ENCODE measurements at places on chromosomes 16 and 17.
A peak's percentile ranks its signal among the peaks of the same experiment; 100 is the strongest.

- no peaks in the 10 kb centered on the region for H3K27me3 ChIP-seq
- H3K27ac ChIP-seq: no peak overlapping the region
- no peak for DNase-seq
- no peak overlapping the region for H3K4me3 ChIP-seq
- H3K4me1 ChIP-seq: peaks cover 5% of the 10 kb centered on the region
These were observed 150.8 kb downstream of the XYLT1 start for GRCh38 chr16:17320009-17320408.

DNA sequence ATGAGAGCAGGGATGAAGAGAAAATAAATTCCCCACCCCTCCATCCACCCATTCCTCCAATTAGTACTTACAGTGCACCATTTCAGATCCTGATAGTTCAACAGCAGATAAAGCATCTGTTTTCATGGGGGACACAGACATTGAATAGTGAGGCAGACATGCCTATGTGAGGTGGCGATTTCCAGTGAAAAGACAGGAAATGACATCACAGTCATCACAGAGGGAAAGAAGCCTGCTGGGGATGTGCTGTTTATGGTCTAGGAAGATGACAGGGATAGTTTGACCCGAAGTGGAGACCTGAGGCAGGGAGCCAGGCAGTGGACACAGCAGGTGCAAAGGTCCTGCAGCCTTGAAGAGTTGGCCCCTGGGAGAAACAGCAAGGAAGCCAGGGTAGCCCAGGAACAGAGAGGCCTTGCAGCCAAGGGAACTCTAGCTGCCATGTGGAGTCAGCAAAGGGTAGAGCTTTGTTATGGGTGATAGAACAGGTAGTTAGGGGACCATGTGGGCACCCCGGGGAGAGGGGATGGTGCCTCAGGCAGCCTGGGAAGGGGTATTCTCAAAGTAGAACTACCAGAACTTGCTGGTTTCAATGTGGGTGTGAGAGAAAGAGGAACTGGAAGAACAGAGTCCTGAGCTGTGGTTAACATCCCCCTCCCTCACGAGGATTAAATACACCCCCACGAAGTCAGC, 256.6 kb downstream of the CPPED1 start:
- H3K27me3 ChIP-seq: no peaks in the 10 kb centered on the region
- peak overlapping the region; percentile 71 for H3K27ac ChIP-seq
- peaks cover 53% of the 10 kb centered on the region for H3K4me1 ChIP-seq
- peaks cover 5% of the 10 kb centered on the region for H3K36me3 ChIP-seq
- peak overlapping the region; percentile 47 for H3K4me3 ChIP-seq

DNA sequence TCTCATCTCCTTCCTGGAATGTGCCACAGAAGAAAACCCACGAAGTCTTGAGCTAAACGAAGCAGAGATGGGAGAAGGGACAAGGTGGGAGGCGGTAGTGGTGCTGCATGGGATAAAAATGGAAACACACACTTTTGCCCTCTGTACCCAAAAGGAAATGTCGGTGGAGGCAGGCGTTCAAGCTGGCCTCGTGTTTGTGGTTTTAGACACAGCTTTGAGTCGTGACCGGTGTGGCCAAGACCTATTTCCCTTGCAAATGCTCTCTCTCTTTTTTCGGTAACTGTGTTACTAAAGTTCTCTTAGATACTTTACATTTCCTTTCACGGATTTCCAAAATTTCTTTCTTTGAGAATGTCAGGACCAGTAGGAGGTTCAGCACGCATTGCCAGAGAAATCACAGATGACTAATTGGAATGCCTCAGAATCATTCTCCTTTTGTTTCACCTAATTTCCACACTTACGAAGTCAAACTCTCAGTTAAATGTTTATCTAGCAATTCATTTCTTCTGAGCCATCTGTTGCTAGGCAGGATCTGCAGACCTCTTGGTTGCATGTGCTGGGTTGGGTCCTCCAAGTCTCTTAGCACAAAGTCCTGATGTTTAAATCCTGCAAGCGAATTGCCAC, 412.3 kb downstream of the MAF start:
- H3K4me3 ChIP-seq: no peak overlapping the region
- H3K27ac ChIP-seq: no peak overlapping the region
- H3K4me1 ChIP-seq: peaks cover 9% of the 10 kb centered on the region

DNA sequence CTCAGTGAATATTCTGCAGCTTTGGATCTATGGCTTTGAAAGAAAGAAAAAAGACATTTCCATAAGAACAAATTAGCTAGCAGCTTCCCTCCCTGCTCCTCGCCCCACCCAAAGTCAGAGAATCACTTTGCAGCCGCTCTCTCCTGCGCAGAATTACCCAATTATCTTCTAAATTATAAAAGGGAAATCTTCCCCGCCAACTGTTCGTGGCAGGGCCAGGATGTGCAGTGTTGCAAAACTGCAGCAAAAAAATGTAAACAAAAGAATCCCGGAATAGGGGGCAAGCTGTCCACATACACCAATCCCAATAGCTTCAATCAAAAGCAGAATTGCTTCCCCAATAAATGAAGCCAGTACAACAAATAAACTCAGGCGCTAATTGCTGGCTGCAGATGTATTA, 510.6 kb downstream of the RBFOX1 start:
- H3K27ac ChIP-seq: no peak overlapping the region
- H3K4me1 ChIP-seq: no peaks in the 10 kb centered on the region
- H3K36me3 ChIP-seq: no peaks in the 10 kb centered on the region

- no peaks in the 10 kb centered on the region for H3K36me3 ChIP-seq
- peaks cover 46% of the 10 kb centered on the region for H3K4me1 ChIP-seq
- no peak for DNase-seq
- H3K27ac ChIP-seq: no peak overlapping the region
- H3K27me3 ChIP-seq: no peaks in the 10 kb centered on the region
These were observed 184.3 kb upstream of the CACNG3 start for GRCh38 chr16:24071666-24072360.

DNA sequence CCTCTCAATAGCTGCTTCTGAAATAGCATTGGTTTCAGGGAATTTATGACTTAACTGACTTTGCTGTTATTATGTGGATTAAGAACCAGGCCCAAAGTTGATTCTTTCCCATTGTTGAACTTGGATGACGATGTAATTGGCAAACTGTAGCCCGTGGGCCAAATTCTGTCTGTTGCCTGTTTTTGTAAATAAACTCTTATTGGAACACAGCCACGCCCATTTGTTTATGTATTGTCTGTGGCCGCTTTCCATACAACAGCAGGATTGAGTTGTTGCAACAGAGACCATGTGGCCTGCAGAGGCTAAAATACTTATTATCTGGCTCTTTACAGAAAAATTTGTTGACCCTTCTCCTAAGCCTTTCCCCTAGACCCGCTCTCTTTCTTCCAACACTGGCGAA, 31.6 kb downstream of the NTN1 start:
- no peak overlapping the region for H3K4me3 ChIP-seq
- no peaks in the 10 kb centered on the region for H3K4me1 ChIP-seq
- peaks cover 12% of the 10 kb centered on the region for H3K27me3 ChIP-seq
- DNase-seq: no peak
- H3K36me3 ChIP-seq: no peaks in the 10 kb centered on the region
- no peak overlapping the region for H3K27ac ChIP-seq
